Glutamatergic neuron (in vitro differentiated cells): ENCODE measurements at places on chromosomes 1 and 21.

DNA sequence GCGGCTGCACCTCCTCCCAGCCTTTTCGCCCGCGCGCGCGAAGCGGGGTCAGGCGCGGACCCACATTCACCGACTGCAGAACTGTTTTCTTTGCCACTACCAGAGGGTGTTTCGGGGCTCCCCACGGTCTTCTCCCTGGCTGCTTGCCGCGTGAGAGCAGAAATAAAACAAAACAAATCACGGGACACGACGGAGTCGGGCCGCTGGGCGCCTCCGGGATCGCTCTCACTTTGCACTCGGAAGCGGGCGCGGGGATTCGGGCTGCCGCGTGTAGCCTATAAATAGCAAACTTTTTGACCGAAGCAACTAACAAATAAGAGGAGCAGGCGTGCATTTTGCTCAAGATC lies 412.3 kb upstream of the ESRRG start:
- peak; percentile 63 for DNase-seq

GRCh38 chr1:117606649-117607430 lies 992 bp downstream of the TENT5C start:
- DNase-seq = no peak

GRCh38 chr21:38534591-38534990 lies 36.3 kb upstream of the ERG start:
- no peak for DNase-seq

DNA sequence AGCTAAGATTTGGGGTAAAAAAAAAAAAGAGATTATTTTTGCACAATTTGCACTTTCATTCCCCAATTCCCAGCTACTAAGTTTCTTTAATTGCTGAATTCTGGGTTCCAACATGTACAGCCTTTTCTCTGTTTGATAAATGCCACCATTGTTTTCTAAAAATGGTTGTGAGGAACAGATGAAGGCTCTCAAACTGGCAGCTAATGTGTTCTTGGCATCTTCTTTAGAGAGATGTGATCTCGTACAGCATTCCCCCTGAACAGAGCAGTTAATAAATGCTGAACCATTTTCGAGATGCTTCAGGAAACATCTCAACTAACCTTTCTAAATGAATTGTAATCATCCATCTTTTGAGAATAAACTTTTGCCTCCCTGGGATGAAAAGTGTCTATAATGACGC lies 107.9 kb upstream of the DYNLT5 start:
- DNase-seq = no peak

- DNase-seq = no peak
These were observed 354.0 kb upstream of the RGS18 start for GRCh38 chr1:191804311-191804710.

- DNase-seq = no peak
These were observed 152.8 kb downstream of the FOXD2 start for GRCh38 chr1:47590523-47591225.

GRCh38 chr1:201493757-201494617 lies 12.9 kb downstream of the CSRP1 start:
- no peak for DNase-seq

DNA sequence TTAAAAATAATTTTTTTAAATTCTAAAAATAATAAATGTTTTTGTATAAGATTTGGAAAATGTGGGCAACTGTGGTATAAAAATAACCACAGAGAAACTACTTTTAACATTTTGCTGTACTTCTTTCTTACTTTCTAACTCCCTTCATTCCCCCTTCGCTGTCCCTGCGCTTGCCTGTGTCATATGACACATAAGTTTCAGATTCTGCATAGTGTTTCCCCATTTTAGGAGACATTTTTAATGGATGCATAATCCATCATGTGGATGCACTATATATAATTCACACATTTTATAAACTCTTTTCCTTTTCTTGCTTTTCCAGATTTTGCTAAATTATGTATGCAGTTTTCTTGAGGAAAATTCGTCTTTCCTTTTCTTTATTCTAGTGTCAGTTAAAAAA lies 16.3 kb downstream of the ATG4C start:
- DNase-seq = no peak

- DNase-seq = no peak
These were observed 7.5 kb upstream of the IGSF5 start for GRCh38 chr21:39737376-39738000.

- no peak for DNase-seq
These were observed 40.3 kb downstream of the TAS1R2 start for GRCh38 chr1:18819203-18819602.

- DNase-seq = no peak
These were observed 220.5 kb downstream of the TNR start for GRCh38 chr1:175522880-175523279.

DNA sequence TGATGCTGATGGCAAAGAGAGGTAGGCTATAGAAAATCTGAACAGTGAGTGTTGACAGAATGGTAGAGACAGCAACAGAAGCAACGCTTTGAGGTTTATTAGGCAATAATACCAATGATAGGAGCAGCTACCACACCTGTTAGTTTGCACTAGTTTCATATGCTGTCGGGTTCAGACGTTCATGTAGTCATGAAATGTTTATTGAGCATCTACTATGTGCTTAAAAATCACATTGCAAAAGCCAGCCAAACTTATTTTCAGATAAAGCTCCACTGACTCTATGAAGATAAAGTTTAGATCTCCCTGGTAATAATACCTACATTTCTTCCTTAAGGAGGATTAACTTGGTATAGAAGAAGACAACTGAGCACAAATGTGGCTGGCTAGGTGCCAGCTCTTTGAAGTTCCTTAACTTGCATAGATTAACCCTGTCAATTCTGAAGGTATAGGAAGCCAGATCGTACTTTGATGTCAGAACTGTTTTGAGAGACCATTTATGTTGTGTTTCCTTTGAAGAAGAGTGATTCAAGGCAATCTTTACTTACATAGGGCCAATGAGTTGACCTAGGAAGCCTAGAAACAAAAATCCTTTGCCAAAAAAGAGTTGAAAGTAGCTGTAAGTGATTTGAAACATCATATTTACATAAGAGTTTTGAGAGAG lies 71.5 kb downstream of the DISP1 start:
- no peak for DNase-seq

GRCh38 chr1:63890468-63890867 lies 116.7 kb downstream of the ROR1 start:
- no peak for DNase-seq

DNA sequence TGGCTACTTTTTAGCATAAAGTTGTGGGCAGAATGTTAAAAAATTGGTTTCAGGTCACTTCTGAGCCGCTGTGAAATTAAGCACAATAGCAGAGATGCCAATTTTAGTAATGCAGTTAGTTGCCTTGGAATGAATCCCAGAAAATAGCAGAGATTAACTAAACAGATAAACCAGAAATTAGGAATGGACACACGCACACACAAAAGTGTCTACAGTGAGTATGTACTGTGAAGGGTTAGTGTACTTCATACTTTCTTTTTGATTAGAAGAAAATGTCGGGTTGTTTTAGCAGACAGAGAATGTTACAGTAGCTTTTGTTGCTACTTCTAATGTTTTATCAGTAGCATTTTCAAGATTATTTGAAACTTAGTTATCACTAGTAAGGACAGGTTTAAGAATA lies 106.7 kb downstream of the LEPR start:
- DNase-seq = no peak

DNA sequence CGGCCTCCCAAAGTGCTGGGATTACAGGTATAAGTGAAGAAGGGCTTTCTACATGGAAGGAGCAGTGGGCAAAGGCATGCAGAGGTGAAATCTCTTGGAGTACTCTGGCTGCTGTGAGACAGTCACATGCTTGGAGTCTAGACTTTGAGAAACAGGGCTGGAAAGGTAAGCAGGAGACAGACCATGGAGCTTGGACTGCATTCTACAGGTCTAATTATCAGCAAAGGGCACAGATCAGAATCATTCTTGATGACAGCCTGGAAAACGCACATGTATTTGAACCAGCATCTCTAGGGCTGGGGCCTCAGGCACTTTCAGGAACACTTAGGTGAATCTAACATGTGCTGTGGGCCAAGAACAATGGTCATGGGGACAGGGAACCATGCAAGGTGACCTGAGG lies 7.3 kb upstream of the PRELP start:
- DNase-seq = no peak

GRCh38 chr1:157115851-157116736 lies 16.5 kb upstream of the ETV3L start:
- no peak for DNase-seq

DNA sequence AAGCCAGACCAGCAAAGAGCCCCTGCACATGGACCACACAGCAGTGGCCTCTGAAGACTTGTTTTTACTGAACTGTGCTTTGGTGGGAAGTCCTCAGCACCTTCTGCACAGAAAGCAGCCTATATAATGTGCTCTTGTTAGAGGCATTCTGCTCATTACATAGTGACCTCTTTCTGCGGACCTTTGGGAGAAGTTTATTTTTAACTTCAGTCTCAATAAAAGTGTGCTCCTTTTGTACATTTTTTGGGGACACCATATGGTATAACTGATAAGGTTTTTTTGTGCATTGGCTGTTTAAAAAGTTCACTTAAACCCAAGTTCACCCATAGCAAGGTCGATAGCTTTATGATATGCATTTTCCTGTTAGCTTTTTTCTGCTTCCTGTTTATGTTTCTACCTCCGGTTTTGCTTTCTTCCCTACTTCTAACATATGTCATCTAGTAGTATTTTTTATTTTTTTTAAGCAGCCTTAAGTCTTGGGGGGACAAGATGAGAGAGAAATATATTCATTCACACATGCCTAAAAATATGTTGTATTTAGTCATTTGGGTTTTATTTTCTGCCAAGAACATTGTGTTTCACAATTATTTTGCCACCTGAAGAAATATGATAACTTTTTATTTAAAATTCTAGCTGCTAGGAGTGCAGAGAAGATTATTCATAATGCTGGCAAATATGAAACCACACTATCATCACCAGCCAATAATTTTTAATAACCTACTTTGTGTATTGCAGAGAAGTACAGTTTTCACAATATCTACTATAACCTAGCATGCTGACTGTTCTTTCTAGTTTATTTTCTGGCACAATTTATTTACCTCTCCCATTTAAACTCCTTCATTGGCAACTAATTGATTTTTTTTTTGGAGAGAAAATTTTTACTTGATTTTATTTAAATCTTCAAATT lies 22.9 kb upstream of the SLC19A2 start:
- no peak for DNase-seq

DNA sequence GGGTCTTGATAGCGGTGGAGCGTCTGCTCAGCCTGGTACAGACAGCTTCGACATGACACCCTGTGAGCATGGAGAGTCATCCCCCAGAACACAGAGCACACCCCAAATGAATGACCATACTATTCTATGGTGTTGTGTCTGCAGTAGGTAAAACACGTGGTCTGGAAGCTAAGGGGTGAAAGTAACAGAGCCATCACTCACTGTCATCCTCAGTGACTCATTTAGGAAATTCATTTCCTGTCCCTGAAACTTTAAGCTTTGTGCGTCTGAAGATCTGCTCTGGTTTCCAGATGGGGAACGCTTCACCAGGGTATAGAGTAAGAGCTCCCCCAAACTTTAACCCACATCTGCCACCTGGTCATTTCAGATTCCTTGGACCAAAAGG lies 94.8 kb upstream of the DISP3 start:
- DNase-seq = no peak

DNA sequence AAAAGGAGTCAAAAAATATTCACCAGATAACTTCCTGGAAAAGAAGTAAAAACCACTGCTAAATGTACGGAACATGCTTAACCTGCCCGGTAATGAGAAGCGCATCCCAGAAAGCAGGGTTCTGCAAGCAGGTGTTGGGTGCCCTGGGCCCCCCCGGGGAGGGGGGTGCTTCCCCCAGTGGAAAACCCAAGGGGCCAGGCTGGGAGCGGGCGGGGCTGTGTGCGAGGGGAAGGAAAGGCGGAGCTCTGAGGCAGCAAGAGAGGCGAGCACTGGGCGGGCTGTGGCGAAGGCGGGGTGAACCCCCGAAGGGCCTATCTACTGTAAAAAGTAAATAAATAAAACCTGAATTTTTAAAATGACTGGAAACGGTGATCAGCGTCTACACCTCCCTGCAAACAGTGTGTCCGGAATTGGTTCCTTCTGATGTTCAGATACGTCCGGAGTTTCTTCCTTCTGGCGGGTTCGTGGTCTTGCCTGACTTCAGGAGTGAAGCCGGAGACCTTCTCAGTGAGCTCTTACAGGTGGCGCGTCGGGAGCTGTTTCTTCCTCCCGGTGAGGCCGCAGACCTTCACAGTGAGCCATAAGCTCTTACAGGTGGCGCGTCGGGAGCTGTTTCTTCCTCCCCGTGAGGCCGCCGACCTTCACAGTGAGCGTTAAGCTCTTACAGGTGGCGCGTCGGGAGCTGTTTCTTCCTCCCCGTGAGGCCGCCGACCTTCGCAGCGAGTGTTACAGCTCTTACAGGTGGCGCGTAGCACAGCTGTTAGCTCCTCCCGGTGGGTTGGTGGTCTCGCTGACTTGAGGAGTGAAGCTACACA lies 13.4 kb downstream of the FTCD start:
- peak; percentile 12 for DNase-seq

DNA sequence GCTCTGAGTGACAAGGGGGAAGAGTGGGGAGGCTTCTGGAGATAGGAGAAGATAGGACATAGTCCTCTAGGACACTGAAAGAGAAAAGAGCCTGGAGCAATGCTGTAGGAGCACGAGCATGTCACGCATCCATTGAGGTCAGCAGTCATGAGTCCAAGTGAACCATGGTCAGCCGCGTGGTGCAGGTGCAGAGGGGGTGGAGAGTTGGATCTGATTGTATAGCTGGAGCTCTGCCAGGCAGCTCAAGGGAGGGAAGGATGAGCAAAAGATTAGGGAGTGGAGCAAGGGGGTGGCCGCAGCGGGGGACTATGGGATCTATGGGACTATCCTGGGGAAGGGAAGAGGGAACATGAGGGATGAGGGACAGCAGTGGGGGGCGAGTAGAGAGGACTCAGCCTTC lies 14.0 kb downstream of the PADI1 start:
- DNase-seq = no peak

DNA sequence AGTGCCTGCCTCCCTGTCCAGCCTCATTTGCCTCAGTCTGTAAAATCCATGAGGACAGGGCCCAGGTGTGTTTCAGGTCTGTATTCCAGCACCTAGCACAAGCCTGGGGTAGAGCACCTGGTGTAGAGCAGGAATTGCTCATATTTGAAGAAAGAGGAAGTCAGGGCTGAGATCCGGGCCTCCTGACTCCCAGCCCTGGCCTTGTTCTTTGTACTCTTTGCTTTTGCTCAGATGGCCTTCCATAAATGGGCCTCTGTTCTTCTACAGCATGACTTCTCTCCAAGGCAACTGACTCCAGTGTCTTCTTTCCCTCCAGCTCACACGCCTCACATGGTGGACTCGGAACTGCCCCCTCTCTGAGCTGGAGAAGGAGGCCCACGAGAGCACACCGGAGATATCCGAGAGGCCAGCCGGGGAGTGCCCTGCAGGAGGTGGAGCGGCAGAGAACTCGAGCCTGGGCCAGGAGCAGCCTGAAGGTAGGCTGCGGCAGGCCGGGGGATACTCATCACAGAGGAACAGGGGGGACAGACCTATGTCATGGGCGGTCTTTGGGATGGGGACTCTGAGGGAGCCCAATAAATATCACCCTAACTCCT lies 19.7 kb downstream of the SLC5A9 start:
- DNase-seq = no peak
